CD4-positive, alpha-beta T cell treated with Interferon gamma for 1 hour (primary cell): ENCODE measurements at places on chromosomes 6 and 20.

GRCh38 chr6:168576388-168576787 is 135.4 kb downstream of the SMOC2 start:
- no peak for DNase-seq

- DNase-seq: no peak
Observed at GRCh38 chr20:397432-398237, 10.5 kb upstream of the RBCK1 start.

GRCh38 chr6:4781426-4781825 is 5.2 kb downstream of the CDYL start:
- DNase-seq: no peak

- no peak for DNase-seq
Observed at GRCh38 chr6:41523915-41524633, 22.1 kb upstream of the FOXP4 start.

- no peak for DNase-seq
Observed at GRCh38 chr20:40748182-40748581, 59.1 kb upstream of the MAFB start.

DNA sequence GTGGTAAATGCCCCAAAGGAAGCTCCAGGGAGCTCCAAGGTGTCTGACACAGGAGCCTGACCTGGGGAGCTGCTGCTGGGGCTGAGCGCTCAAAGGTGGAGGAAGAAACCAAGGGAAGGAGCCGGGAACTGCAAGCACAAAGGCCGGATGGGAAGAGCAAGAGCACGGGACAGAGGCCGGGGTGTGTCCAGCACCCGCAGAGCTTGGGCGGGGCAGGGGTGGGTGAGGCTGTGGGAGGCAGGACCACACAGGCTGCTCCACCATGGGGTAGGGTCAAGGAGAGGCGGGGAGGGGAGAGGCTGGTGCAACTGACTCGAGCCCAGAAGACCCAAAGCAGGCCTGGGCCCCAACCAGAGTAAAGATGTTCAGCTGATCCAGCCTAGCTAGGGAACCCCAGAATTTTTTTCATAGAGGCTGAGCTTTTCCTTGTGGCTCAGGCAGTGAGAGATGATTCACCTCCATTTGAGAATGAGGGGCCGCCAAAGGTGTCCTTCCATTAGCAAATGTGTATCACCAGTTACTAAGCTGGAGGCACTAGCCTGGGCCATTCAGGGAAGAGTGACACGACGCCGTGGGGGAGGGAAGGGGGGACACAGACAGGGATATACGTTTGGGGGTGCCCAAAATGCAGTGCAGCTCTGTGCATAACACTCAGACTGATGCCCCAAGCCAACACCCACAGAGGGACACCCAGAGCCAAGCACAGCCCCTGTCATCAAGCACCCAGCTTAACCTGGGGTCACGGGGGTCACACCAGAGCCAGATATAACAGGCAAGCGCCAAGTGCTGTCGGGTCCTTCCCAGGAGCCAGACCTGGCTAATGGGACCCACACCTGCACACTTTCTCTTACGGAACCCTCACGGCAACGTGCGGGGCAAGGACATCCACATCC is 21.3 kb upstream of the TLDC2 start:
- no peak for DNase-seq

GRCh38 chr6:111057074-111057752 is 30.1 kb upstream of the SLC16A10 start:
- no peak for DNase-seq

- DNase-seq: peak; percentile 69
Observed at GRCh38 chr20:38032585-38033329, 499 bp downstream of the TTI1 start.

DNA sequence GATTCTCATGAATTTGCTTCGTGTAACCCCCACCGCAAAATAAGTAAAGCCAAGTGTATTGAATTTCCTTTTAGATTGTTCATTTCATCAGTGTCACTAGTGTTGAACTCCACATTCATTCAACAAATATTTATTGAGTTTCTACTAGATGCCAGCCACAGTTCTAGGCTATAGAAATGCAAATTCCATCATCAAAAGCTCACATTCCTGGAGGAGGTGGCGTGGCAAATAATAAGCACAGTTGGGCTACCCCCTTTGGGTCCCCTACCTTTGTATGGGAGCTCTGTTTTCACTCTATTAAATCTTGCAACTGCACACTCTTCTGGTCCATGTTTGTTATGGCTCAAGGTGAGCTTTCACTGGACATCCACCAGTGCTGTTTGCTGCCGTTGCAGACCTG is 12.7 kb upstream of the ME1 start:
- DNase-seq: no peak

DNA sequence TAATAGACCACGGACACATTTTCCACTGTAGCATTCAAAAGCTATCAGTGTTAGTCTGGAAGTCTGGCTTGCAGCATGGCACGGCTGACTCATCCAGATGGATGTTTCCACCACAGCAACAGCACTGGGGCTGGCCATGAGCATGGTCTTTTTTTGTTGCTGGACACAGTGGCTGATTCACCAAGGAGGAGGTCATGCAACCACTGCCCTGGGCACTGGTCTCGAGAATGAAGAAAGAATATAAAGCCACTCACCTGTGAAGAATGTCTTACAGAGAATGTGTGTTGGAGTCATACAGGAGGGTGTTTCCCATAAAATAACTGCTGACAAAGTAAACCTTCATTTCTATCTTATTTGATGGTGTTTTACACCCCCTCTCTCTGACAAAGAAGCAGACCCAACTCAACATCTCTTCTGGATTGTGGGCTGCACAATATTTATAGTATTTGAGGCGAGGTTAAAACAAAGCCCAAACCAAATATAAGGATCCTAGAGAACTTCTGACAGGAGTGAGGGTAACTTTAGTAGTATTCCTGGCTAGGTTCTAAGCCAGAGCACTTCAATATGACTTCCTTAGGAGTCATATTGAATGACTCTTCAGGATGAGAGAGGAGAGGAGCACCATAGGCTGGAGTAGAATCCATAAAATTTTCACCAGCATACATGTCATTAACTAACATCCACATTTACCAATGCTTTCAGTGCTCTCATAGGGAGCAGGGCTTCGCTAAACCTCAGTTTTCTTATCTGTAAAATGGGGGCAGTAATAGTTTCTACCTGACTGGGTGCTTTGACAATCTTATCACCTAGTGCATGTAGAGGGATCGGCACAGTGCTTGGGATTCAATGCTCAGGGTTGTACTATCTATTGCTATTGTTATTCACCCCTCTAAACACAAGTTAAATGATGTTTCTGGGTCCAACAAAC is 121.4 kb downstream of the KIF13A start:
- no peak for DNase-seq

DNA sequence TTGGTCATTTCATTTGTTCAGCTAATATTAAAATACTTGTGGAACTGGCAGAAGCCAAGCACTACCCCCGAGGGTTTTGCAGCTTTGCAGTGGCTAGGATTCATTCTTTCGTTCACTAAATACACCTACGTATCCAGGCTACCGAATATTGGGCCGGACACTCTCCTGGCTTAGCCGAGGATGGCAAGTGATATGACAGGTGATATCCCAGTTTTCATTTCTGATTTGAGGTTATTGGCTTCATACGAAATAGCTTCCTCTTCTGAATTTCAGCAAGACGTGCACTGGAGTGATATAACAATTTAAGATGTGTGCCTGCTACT is 536 bp upstream of the MTFR2 start:
- no peak for DNase-seq

DNA sequence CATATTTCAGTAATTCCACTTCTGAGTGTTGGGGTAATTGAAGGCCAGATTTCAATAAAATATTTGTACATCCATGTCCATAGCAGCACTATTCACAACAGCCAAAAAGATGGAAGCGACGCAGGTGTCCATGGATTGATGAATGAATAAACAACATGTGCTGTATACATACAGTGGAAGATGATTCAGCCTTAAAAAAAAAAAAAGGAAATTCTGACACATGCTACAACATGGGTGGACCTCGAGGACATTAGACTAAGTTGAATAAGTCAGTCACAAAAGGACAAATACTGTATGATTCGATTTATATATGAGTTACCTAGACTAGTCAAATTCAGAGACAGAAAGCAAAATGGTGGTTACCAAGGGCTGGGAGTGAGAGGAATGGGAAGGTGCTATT is 57.2 kb downstream of the TRAM2 start:
- no peak for DNase-seq

GRCh38 chr6:145632971-145633370 is 102.3 kb downstream of the EPM2A start:
- no peak for DNase-seq

- no peak for DNase-seq
Observed at GRCh38 chr6:98846021-98846380, 11.6 kb downstream of the POU3F2 start.

GRCh38 chr6:17178754-17179529 is 77.1 kb downstream of the STMND1 start:
- no peak for DNase-seq

- DNase-seq: peak; percentile 83
Observed at GRCh38 chr6:31776989-31777666, at the start of gene VWA7. Gene VWA7, minus strand, starts transcription at chr6:31777328. Its CDS starts 549 bp downstream, at chr6:31776779.

DNA sequence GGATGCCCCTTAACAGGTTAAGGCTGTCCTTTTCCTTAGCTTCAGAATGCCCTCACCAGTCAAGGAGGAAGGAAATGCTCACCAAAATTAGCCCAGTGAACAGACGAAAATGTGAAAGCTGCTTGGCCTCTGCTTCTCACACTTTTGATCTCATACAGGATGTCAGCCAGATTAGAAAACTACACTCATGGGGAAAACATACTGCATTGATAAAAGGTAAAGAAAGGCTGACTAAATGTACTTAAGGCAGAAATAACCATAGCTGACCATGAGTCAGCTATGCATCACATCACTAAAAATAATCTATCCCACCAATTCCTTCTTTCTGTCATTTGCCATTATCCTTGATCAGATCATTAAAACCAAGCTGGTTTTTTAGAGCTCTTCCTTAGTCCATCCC is 198.4 kb upstream of the TENT5A start:
- no peak for DNase-seq

- DNase-seq: no peak
Observed at GRCh38 chr6:13116155-13116554, 212.2 kb downstream of the TBC1D7 start.

DNA sequence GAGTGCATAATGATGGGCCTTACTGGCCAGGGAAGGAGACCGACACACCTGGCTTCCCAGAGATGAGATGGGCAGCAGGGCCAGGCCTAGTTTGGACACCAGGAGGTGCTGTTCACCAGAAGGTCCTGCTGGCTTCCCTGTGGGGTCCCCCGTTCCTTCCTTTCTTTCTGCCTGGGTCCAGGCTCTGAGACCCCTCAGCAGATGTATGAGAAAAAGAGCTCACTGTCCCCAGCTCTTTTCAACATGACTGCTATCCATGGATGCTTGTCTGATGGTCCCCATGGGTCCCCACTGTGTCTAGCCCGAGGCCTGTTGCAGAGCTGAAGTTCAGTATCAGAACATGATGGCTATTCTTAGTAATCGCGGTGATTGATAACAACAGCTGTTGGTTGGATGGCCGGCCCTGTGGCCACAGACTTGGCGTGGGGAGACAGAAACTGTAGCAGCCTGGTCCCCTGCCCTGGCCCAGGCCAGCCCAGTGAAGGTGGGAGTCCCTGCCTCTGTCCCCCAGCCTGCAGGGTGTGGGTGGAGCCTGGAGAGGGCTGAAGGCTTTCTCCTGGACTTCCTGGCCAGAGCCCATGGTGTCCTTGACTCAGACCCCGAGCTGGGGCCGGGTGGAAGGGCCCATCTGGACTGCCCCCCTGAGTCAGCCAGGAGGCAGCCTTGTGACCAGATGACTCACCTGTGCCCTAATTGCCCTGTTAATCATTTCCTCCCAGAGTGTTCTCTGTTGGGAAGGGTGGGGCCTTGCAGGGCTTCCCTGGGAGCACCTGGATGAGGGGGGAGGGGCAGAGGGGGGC is 9.9 kb upstream of the BAK1 start:
- DNase-seq: peak; percentile 30

- no peak for DNase-seq
Observed at GRCh38 chr6:158557927-158558326, 2.0 kb upstream of the TMEM181 start.

- no peak for DNase-seq
Observed at GRCh38 chr20:3454831-3455230, 16.0 kb upstream of the ATRN start.

GRCh38 chr6:119036081-119036480 is 42.4 kb downstream of the FAM184A start:
- no peak for DNase-seq

DNA sequence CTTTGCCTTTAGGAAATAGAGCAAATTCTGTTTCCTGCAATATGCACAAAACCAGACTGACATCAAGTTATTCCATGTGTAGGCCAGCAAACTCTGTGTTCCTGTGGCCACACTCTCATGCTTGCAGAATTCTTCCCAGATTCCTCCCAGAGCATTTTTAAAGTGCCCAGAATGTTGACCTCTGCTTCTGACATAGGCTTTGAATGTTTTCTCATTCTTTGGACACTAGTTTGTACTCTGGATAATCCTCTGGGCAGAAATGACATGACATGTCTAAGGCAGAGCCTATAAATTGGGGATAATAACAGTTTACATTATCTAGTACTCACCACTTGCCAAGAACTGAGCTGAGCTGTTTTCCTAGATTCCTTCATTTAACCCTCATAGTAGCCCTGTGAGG is 9.2 kb upstream of the EFHC1 start:
- no peak for DNase-seq

GRCh38 chr6:71579902-71580301 is 291.3 kb downstream of the OGFRL1 start:
- no peak for DNase-seq

DNA sequence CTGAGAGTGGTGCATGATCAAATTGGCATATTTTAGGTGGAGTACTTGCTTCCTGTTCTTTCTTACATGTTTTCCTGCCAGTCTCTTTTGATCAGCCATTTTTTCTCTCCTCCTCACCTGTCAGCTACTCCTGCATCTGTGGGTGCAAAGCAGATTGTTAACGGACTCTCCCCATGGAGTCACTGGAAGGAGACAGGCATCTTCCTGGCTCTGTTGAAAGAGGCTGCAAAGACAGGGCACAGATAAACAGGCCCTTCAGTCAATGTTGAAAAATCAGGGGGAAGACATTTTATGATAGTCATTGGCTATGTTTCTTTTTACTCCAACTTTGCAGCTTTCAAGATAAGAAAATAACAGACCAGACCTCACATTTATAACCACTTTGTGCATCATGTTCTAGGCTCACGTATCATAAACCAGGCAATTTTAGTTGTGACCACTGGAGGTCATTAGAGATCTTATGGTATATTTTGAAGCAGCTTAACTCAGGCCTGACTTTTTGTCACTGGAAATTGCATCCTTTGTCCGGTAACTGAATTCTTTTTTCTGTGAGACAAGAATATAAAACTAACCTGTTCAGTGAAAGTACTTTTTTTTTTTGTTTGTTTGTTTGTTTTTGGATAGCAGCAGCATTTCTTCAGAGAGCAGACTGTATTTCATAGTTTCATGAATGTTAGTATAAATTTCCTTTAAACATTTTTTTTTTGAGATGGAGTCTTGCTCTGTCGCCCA is 20.1 kb downstream of the ECT2L start:
- DNase-seq: no peak

GRCh38 chr6:138404666-138405337 is 779 bp downstream of the HEBP2 start:
- peak; percentile 15 for DNase-seq

GRCh38 chr20:24782301-24782700 is 166.8 kb upstream of the CST7 start:
- no peak for DNase-seq

- no peak for DNase-seq
Observed at GRCh38 chr6:54094293-54094692, 16.9 kb upstream of the MLIP start.

GRCh38 chr6:155578251-155578650 is 122.6 kb upstream of the NOX3 start:
- no peak for DNase-seq

GRCh38 chr6:170512249-170512648 is 40.9 kb downstream of the PSMB1 start:
- no peak for DNase-seq
